ENCODE measurements at places on chromosomes 1 and 21.

- DNase-seq: no peak
Measured at GRCh38 chr1:111486431-111486830, 12.6 kb downstream of the C1orf162 start.

GRCh38 chr1:31084782-31085569, 19.5 kb upstream of the PUM1 start:
- no peak for DNase-seq

GRCh38 chr1:85463731-85464496, 1.0 kb downstream of the DDAH1 start:
- DNase-seq: peak; percentile 45

GRCh38 chr1:5494518-5494917, 497.7 kb downstream of the NPHP4 start:
- DNase-seq: no peak

- DNase-seq: peak; percentile 16
Measured at GRCh38 chr1:173478094-173478674, 1.0 kb downstream of the PRDX6 start.

DNA sequence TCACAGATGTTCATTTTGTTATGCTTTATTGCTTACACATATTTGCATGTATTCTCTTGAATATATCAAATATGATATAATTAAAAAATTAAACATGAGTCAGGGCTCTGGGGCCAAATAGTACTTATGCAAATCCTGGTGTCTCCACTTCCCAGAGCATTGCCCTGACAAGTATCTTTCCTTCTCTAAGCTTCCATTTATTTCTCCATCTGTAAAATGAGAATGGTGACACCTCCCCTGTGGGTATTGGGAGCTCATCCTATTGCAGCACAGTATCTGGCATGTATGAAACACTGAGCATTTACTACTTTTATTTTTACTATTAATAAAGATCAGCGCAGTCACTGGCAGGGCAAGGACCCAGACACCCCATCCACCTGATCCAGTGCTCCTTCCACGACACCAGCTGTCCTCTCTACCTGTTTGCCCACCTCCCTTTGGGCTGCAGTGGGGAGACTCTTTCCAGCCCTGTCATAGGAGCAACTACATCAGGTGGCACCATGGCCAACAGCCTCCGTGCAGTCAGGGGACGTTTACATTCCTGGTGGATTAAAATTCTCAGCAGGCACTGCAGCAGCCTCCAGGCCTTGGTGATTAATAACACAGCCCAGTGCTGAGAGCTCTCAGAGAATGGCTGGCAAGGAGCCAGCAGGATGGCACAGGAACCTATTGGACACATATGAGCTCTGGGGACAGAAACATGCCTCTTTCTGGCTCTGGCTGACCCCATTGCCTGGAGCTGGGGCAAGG, 113.0 kb downstream of the DMRTB1 start:
- no peak for DNase-seq

DNA sequence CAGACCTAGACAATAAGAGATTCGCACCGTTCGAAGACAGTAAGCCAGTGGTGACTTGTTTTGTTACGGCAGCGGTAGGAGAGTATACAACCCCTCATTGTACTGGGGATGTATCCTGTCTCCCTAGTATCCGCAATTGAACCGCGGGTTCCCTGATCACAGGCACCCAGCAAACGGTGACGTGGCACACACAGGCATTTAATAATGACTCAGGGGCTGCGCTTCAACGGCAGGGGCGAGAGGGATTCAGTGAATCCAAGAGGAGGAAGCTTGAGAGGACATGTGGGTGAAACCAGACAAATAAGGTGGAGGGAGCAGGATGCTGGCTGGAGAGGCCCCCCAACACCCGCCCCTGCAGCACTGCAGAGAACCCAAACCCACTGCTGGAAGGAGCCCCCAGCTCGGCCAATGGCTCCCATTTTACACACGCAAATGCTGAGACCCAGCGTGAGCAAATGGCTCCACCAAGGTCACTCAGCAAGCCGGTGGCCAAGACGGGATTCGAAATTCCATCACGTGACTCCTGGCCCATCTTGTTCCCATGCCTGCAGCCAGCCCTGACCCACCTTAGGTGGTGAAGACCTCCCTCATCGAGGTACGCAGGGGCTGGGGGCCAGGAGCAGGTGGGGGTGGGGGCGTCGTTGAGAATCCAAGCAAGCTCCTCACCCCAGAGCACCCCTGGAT, 149.9 kb downstream of the SYF2 start:
- no peak for DNase-seq

DNA sequence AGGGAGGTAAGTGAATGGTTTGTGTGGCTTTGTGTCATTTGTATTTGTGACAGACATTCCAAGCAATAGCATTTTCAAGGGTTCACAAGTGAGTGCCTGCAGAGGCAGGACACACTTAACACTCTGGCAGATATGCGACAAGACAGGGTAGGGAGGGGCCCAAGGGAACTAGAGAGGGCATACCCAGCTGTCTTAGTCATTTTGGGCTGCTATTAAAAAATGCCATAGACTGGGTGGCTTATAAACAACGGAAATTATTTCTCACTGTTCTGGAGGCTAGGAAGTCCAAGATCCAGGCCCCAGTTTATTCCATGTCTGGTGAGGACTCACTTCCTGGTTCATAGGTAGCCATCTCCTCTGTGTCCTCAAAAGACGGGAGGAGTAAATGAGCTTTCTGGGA, 137.4 kb downstream of the FGGY start:
- DNase-seq: no peak

GRCh38 chr21:39885119-39885848, 18.0 kb downstream of the PCP4 start:
- peak; percentile 77 for DNase-seq

- DNase-seq: no peak
Measured at GRCh38 chr1:232765542-232765941, 39.7 kb upstream of the MAP10 start.

DNA sequence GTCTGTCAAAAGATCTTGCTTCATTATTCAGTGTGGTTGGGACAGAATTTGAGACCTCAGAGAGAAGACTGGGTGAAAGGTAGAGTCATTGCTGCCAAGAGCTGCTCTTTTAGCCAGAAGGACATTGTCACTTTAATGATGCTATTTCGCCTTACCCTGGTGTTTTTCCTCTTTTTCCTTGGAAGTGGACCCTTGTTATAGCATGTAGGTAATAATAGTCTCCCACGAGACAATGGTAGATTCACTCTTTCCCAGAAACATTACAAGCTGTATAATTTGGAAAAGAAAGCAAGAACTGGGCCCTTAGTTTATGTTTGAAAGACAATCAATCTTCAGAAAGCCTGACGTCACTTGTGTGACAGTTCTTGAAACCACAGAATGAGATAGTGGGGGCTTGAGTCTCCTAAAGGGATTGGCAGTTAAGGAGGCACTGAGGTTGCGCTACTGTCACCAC, 3.8 kb downstream of the SERTAD4 start:
- DNase-seq: no peak

GRCh38 chr1:93528412-93528811, 80.5 kb downstream of the FNBP1L start:
- no peak for DNase-seq

DNA sequence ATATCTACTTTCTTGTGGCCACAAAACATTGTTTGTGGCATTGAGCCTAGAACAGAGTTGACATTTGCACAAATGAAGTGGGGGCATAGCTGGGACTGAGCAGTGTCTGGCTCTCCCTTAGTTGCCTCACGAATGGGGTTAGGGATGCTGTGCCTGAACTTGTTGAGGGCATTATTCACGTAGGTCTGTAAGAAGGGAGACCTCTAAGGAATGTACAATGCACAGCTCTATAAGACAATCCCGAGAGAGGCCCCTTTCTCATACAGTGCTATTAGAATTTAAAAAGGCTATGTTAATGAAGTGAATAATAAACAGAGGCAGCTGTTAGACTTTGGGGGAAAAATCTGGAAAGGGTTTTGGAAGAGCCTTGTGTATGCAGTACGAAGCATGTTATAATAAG, 118.4 kb upstream of the DEPDC1 start:
- DNase-seq: no peak

GRCh38 chr21:44498280-44499210, 41.5 kb downstream of the KRTAP10-1 start:
- DNase-seq: no peak

DNA sequence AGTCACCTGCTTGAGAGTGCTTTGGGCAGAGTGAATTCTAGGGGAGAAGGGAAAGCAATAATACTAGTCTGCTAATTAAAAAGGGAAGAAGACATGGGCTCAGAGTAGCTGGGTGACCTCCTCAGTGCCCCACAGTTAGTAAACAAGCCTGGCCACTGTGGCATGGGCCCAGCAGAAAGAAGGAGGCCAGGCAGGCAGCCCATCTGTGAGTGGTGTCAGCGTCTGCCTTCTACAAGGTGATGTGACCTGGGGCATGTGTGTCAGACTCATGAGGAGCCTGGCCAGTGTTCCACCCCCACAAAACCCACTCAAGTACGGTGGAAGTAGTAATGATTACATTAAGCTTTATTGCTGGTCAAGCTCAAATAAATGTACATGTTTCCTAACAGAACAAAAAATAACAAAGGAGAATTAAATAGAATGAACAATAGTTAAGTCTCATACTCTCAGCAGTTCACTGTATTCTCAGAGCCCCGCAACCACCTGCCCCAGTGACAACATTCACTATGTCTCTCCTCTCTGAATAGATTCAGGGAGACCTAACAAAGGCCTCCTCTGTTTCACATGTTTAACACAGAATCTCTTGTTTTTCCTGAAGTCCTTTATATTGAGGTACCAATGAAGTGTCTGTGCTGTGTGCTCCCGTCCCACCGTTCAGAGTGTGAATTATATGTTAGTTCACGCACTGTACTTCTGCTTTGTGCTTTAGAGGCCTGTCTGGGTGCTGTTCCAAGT, 32.5 kb downstream of the SLC22A15 start:
- peak; percentile 54 for DNase-seq

- no peak for DNase-seq
Measured at GRCh38 chr1:115888976-115889375, 48.0 kb upstream of the NHLH2 start.

DNA sequence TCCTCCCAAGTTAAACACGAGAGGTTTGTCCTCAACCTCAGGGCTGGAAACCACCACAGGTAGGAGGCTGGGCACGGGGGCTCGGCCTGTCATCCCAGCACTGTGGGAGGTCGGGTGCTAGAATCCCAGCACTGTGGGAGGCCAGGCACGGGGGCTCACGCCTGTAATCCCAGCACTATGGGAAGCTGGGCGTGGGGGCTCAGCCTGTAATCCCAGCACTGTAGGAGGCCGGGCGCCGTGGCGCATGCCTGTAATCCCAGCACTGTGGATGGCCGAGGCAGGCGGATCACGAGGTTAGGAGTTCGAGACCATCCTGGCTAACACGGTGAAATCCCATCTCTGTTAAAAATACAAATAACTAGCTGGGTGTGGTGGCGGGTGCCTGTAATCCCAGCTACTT, 6.7 kb upstream of the CDK11A start:
- DNase-seq: no peak

- no peak for DNase-seq
Measured at GRCh38 chr1:95742591-95743089, 508.6 kb downstream of the RWDD3 start.

DNA sequence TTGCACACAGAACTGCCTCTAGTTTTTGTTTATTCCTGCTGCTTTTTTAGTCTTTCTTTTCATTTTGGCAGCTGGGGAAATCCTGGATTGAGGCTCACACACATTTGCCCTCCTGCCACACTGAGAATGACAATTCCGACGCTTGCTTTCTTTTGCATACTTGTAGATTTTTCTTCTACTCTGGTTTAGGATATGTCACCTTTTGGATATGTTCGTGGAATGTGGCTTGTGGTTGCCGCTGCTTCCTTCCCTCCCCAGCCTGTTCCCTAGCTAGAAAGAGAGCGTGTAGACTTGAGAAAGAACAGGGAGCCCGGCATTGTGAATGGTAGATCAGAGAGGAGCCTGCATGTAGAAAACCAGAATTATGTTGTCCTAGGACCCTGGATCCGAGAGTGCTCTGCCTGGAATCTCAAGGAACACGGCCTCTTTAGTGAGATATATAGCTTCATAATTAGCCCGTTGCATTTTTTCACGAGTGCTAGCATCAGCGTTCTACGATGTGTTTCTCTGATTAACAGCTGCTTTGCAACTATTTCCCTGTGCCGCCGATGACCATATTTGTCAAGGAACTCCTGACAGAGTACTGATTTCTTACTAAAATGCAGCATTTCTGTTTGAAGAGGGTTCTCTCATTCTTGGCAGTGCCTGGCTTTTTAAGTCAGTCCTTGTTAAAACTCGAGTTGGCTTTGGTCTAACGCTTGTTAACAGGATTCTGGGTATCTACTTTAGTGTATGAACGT, 56.2 kb downstream of the PEX14 start:
- DNase-seq: no peak

DNA sequence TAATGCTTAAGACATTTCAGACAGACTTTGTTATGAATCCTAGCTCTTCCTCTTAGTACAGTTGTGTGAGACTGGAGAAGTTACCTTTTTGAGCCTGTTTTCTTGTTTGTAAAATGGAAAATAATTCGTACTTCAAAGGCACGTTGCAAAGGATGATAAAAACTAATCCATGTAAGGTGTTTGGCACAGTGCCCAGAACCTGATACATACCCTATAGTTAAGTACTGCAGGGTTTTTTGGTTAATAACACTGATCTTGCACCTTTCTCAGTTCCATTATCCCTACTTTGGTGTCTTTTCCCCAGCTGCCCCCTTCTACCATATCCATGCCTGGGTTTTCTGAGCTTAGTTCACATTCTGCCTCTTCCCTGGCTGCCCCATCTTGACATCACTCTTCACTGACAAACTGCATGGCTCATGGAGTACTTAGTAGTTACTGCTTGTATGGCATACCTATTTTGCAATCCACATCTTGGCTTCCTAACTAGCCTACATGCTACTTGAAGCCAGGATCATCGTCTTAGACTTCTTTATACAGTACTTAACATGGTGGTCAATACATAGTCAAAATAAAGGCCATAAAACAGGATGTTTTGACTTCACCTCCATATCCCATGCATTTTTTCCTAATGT, 10.1 kb downstream of the CCDC185 start:
- DNase-seq: no peak

DNA sequence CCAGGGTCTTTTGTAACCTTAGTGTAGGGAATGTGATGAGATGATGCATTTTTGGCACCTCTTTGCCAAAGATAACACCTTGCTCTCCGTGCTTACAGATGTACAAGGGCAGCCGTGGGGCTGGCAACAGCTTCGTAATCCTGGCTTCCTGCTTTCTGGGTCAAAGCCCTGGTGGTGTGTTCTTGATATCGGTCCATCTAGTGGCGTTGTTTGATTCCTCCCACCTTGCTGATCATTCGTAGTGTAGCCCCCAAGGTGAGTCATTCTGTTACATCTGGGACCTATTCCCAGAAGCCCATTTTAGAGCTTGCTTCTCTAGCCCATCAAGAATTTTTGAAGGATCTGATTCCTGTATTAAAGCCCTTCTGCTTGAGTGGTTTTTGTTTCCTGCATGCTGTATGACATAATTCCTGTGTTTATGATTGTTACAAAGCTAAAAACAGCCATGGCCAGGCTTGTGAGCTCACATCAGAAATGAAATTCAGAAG, 7.0 kb upstream of the CCT8 start:
- no peak for DNase-seq

GRCh38 chr21:31132574-31133242, 94.4 kb upstream of the KRTAP19-8 start:
- no peak for DNase-seq

GRCh38 chr1:198903203-198903602, 264.4 kb downstream of the PTPRC start:
- DNase-seq: peak; percentile 33

- peak; percentile 15 for DNase-seq
Measured at GRCh38 chr1:175683491-175684298, 59.7 kb downstream of the TNR start.

All from substantia nigra (tissue), 51 donors.